ENCODE measurements at places on chromosomes 16 and 17. TPM values are rescaled to one million over a fixed set of nuclear protein-coding genes. Genes with fewer than 3 reads are reported as not detected.

GRCh38 chr17:37605813-37606505 is 3.3 kb downstream of the SYNRG start:
- DNase-seq = peak; percentile 7

DNA sequence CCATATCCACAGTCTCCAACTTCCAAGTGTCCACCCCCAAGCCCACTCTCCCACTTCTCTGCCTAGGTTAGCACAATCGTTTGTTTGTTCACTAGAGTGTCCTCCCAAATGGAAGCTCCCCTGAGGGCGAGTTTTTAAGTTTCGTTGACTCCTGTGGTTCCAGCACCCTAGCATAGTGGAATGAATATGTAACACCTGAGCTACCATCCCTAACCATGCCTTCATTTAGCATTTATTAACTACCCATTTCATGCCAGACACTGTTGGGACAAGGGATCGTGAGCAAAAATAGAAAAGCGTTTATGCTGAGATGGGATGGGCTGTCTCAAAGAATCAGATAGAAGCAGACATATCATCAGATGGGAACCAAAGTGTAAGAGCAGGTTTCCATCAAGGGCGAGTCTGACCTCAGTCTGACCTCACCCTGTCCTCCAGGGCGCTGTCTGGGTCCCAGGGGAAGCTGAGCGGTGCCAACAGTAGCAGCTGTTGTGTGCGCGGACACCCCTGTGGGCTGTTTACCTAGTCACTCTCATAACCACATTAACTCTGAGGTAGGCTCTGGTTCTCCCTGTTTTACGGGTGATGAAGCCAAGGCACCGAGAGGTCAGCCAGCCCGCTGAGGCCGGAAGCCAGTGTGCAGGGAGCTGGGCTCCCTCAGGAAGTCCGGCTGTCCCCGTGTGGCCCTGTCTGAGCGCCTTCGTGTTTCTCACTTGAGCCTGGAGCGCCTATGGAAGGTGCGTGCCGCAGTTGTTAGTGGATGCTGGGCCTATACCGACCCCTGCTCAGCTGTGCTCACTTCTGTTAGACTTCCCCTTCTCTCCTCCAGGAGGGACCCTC is 6.2 kb downstream of the CNP start:
- DNase-seq = no peak

DNA sequence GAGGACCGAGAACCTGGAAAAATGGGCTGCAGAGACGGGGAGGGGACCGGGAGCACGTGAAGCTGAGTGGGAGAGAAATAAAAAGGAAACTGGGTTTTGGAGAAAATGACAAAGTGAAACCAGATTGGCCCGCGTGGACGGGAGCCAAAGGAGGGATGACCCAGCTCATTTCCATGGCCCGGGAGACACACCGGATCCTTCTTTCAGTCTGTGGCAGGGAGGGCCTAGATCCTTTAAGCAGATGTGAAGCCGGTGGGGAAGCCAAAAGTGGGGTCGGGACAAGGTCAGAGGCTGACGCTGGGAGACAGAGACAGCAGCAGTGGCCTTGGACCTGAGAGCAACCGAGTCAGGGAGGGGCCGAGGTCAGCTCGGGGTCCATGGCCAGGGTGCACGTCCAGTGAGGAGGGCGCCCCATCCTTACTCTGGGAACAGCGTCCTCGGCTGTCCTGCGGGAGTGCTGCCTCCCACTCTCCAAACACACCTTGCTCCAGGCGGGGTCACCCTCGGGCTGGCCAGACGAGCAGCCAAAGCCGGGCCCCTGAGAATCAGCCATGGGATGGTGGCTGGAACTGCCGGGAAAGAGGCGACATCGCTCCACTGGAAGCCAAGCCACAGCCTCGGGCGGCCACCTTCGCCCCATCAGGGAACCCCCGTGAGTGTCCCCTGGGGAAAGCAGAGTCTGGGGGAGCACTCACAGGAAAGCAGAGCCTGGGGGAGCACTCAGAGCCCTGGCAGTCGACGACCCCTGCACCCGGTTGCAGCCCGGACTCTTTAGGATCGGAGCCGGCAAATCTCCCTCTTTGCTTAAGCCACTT is 17.3 kb downstream of the CA5A start:
- no peak for DNase-seq

GRCh38 chr17:63442549-63443035 is 3.5 kb downstream of the CYB561 start:
- no peak for DNase-seq

Gene LGALS9B
- total RNA-seq = not detected

Gene CFAP97D1
- total RNA-seq = not detected

All from CD4-positive, alpha-beta T cell (primary cell).